ENCODE measurements at places on chromosomes 5 and 9.

DNA sequence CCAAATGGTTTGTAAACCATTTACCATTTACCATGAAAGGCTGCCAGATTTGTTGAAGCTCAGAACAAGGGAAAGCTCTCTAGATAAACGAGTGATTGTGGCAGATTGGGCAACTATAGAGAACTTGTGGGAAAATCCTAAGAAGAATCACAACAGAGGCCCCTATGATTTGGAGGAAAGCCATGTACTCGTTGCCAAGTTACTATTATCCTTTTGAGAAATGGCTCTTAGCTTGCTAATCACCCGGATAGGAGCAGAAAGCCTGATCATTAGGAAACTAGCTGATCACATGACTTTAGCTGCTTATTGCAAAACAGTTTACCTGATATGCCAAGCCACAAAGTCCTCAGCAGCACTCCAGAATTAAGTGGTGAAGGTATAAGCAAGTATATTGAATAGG, 23.5 kb upstream of the ATG10 start:
- DNase-seq, result no peak

GRCh38 chr5:55629815-55630214, 82.3 kb downstream of the SLC38A9 start:
- DNase-seq, result no peak

- DNase-seq, result no peak
Observed at GRCh38 chr5:78594610-78595457, 53.7 kb downstream of the LHFPL2 start.

DNA sequence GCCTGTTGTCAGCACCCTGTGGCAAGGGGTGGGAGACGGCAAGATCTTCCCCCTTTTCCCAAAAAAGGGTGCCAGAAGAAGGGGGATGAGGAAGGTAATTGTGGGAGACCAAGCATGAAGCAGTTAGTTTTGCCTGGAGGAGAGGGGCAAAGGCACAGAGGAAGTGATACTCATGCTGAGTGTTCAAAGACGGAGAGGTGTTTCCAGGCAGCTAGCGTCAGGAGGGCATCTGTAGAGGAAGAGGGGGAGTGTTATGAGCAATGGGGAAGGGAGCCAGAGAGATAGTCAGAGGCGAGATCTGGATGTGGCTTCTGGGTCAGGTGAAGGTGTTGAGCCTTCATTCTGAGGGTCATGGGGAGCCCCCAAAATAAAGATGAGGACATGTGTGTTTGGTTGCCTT, 26.9 kb upstream of the ADAM19 start:
- DNase-seq, result no peak

DNA sequence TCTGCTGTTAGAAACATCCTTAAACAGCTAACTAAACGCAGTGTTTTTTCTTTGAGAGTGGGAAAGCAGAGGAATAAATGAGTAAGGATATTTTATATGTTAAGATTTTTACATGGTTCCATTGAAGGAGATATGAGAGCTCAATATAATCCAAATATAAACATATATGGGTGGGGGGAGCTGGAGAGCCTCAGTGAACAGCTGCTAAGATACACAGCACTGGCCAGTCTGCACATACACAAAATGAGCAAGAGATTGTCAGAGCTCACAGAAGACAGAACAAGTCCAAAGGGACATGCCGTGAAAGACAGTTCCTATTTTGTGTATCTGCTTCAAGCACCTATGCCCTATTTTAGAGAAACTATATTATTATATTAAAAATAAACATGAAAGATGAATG, 46.9 kb downstream of the CLINT1 start:
- no peak for DNase-seq

DNA sequence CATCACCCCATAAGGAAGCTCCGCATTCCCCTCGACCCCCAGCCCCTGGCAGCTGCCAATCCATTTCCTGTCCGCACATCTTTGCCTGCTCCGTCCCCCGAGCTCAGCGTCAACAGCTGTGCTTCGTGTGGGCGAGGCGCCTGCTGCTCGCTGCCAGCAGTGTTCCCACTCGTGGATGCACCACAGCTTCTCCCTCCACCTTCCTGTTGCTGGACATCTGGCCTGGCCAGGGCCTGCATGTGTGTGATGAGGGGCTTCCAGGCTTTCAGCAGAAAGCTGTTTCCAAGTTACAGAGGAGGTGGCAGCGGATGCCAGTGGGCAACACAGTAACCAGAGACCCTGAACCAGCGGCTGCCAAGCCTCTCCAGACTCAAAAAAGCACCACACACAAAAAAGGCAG, 86.0 kb downstream of the PRRT1B start:
- no peak for DNase-seq

DNA sequence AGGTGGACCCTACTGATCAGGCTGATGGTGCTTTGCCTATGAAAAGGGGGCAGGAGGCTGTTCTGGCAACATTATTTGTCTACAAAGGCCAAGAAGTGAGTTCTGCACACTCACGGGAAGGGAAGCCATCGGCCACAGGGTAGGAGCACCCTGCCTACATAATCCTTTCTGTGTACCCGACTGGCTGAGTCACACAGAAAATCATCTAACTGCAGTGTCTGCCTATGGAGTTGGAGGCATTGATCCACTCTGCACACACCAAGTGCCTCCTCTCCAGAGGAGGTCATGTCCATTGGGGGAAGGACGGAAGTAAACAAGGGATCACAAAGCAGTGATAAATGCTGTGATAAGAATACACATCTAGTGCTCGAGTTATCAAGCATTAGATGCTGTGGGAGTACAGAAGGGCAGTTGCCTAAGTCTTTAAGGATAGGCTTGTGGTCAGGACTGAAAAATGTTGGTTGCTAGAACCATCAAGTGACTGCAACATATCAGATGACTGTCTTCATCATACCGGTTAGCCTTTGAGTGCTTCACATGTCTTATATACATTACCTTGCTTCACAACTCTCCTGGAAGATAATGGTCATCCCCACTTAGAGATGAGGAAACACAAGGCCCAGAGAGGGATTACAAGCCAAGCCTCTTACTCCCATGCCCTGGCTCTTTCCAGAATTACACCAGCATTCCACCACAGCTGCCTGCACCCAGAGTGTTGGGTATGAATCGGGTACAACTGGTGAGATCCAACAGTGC, 1.3 kb upstream of the SLC2A8 start:
- no peak for DNase-seq

All from occipital lobe (tissue), 3 donors.